ENCODE measurements at places on chromosomes 6 and 20.

GRCh38 chr6:35047265-35048011, 93.7 kb downstream of the TCP11 start:
- no peak for DNase-seq

GRCh38 chr6:165618241-165618640, 44.8 kb downstream of the PDE10A start:
- no peak for DNase-seq

GRCh38 chr6:136958168-136958567, 36.1 kb downstream of the SLC35D3 start:
- no peak for DNase-seq

DNA sequence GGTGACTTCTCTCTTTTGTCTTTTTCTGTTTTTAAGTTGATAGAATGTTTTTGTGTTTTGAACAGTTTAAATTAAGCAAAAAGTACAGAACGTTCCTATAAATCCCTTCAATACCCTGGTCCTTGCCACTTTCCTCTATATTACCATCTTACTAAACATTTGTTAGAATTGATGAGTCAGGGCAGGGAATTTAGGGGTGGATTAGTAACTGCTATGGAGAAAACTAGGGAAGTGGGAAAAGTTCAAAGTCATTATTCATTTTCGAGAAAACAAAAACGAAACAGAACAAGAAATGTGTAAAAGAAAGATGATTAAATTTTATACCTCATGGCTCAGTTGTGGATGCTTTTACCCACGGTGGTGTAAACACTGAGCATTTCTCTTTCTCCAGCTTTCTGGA, 240.4 kb upstream of the SULF2 start:
- no peak for DNase-seq

GRCh38 chr6:89048985-89049384, 31.6 kb upstream of the PNRC1 start:
- no peak for DNase-seq

DNA sequence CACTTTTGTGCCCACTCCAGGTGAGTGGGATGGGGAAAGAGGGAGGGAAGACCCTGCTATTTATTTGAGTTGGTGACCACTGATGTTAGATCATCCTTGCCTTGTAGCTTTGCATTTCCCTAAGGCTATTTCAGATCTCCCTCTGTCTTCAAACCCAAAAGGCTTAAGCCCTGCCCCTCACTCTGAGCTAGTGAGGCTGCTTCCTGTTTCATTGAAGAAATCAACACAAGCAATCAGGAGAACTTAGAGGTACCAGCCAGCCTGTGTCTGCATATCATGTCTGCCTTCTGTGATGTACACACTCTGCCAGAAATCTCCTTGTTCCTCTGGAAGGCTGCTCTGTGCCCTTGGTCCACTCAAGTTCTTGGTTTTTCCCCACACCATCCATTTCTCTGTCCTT, 135.3 kb downstream of the ARID1B start:
- DNase-seq, result no peak

GRCh38 chr6:23097566-23097965, 528.2 kb downstream of the HDGFL1 start:
- DNase-seq, result no peak

GRCh38 chr6:24188578-24189080, 62.6 kb downstream of the NRSN1 start:
- no peak for DNase-seq

GRCh38 chr6:111846492-111847409, 26.5 kb downstream of the FYN start:
- no peak for DNase-seq

- DNase-seq, result no peak
These were observed 1.8 kb downstream of the SNRNP48 start for GRCh38 chr6:7591770-7592169.

DNA sequence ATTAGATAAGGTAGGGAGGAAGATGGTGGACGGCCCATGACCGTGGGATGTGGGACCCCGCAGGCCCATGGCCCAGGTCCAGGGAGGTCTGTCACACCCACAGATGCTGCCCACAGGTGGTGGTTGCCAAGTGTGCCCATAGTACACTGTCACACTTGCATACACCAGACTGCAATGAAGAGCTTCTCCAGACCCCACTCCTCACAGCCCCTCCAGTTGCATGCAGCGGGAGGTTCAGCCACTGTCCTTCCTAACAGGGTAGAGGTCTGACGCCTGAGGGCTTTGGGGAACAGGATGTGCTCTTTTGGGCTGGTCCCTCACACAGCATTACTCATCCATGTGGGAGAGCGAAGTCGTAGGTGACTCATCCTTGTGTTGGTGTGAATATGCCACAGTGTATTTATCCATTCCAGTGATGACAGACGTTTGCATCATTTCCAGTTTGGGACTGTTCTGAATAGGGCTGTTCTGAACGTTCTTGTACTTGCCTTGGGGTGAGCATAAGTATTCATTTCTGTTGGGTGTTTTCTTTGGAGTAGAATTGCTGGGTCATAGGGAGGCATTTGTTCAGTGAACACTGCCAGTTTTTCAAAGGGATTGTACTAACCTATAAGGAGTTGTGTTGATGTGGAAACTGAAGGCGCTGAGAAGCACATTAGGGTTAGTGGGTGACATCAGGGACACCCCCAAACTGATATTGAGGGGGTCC, 10.1 kb upstream of the PYGB start:
- no peak for DNase-seq

- no peak for DNase-seq
These were observed 225.3 kb upstream of the FAM83B start for GRCh38 chr6:54621285-54621684.

GRCh38 chr20:37992802-37993409, 40.4 kb downstream of the TTI1 start:
- no peak for DNase-seq

- DNase-seq, result no peak
These were observed 150.8 kb upstream of the FAM83B start for GRCh38 chr6:54695815-54696214.

DNA sequence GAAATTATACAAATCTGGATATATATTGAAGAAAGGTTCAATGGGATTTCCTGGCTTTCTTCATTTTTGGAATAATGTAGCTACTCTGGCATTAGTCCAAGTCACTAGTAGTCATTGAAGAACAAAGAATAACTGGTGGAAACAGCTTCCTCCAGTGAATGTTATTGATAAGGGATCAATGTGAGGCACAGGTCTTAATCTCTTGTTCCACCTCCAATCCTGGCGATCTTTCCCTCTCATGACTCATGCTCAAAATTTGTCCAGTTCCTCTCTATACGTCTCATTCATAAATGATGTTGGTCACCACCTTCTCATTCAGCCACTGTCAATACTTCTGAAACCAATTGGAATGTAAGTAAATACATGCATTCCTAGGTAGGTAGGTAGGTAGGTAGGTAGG, 185.0 kb upstream of the BMP2 start:
- no peak for DNase-seq

DNA sequence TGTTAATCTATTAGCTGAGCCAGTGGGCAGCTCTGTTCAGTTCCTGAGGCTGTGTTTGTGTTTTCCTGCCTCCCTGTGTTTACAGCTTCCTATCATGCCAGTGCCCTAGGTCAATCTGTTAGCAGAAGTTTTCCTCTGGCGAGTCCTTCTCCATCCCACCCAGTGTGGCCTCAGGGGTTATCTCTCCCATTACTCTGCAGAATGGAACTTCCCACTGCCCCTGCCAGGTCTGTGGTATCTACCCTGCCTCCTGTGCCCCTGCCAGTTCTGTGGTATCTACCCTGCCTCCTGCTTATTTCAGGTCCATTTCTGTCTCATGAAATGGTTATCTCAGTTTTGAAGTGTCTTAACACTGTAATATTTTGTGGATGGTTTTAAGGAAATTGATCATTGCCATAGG, 63.1 kb downstream of the SLX4IP start:
- DNase-seq, result no peak

- DNase-seq, result no peak
These were observed 20.1 kb downstream of the RNF24 start for GRCh38 chr20:3995067-3995748.

- no peak for DNase-seq
These were observed 25.7 kb upstream of the BTBD3 start for GRCh38 chr20:11891776-11892545.
